ENCODE measurements at places on chromosomes 3 and 15.

- no peak for DNase-seq
These were observed 37.0 kb downstream of the UMPS start for GRCh38 chr3:124767264-124767663.

GRCh38 chr3:44511238-44511566 is 33.7 kb upstream of the ZNF445 start:
- no peak for DNase-seq

GRCh38 chr3:16807391-16807790 is 77.4 kb upstream of the PLCL2 start:
- no peak for DNase-seq

DNA sequence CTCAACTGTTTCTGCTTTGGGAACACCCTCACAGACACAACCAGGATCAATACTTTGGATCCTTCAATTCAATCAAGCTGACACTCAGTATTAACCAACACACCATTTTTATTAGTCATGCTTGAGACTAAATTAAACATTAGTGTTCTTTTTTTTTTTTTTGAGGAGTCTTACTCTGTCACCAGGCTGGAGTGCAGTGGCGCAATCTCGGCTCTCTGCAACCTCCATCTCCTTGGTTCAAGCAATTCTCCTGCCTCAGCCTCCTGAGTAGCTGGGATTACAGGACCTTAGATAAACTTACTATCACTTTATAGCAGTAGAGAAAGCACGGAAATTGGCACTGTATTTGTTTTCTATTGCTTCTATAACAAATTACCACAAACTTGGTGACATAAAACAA is 2.0 kb upstream of the RAB11A start:
- DNase-seq: no peak

DNA sequence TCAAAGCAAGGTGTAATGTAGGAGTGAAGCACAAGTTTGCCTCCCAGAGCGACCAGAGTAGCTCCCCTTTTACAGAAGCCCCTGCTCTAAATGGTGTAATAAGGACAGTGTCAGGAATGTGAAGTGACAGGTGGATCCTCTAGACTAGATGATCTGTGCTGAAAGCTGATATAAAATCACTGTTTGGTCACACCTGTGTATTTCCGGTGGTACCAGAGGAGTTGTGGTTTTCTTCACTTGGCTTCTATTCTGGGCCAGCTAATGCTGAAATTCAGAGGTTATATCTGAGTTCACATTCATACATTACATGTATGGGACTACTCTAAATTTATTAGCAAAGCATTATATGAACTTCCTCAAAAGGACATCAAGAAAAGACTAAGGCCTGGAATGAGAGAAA is 117.4 kb downstream of the IL1RAP start:
- DNase-seq: no peak

DNA sequence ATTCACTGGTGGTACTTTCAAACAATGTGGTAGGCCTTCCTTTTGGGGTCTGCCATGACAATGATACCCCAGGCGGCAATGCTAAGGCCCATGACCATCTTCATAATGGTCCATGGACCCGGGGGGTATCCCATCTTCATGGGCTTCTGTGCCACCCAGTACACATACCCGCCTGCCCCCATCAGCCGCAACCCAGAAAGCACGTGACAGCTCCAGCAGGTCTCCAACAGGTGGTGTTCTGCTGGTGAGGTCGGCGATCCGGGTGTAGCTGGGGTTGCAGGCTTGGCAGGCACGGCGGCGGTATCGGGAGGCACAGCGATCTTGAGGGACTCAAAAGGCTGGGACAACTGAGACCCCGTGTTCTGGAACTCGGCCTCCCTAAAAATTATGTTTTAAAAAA is 214.5 kb downstream of the SNRPN start:
- no peak for DNase-seq

GRCh38 chr3:131236421-131236820 is 145.2 kb upstream of the NUDT16 start:
- DNase-seq: no peak
